B cell (primary cell): ENCODE measurements at places on chromosomes 12 and 14.

DNA sequence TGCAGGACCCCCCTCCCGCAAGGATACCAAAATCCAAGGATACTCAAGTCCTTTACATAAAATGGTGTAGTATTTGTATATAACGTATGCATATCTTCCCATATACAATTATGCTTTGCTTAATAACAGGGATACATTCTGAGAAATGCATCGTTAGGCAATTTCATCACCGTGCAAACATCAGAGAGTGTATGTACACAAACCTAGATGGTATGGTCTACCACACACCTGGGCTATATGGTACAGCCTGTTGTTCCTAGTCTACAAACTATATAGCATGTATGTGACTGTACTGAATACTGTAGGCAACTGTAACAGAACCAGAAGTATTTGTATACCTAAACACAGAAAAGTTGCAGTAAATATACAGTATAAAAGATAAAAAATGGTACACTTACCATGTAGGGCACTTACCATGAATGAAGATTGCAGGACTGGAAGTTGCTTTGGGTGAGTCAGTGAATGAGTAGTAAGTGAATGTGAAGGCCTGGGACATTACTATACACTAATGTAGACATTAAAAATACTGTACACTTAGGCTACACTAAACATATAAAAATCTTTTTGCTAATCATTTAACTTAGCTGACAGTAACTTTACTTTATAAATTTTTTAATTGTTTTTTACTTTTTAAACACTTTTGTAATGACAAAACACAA, 141.1 kb downstream of the SLC41A2 start:
- H3K4me3 ChIP-seq, result no peak overlapping the region
- no peaks in the 10 kb centered on the region for H3K27me3 ChIP-seq
- no peaks in the 10 kb centered on the region for H3K36me3 ChIP-seq
- no peak for DNase-seq

- peaks cover 25% of the 10 kb centered on the region for H3K4me1 ChIP-seq
- H3K27ac ChIP-seq, result peak overlapping the region; percentile 44
- H3K4me3 ChIP-seq, result no peak overlapping the region
- no peak for DNase-seq
These were observed 4.4 kb upstream of the AMIGO2 start for GRCh38 chr12:47084172-47084571.

- H3K27ac ChIP-seq, result no peak overlapping the region
- no peak for DNase-seq
- no peaks in the 10 kb centered on the region for H3K4me1 ChIP-seq
- H3K36me3 ChIP-seq, result no peaks in the 10 kb centered on the region
- H3K4me3 ChIP-seq, result no peak overlapping the region
These were observed 28.7 kb upstream of the SOS2 start for GRCh38 chr14:50260072-50260471.

DNA sequence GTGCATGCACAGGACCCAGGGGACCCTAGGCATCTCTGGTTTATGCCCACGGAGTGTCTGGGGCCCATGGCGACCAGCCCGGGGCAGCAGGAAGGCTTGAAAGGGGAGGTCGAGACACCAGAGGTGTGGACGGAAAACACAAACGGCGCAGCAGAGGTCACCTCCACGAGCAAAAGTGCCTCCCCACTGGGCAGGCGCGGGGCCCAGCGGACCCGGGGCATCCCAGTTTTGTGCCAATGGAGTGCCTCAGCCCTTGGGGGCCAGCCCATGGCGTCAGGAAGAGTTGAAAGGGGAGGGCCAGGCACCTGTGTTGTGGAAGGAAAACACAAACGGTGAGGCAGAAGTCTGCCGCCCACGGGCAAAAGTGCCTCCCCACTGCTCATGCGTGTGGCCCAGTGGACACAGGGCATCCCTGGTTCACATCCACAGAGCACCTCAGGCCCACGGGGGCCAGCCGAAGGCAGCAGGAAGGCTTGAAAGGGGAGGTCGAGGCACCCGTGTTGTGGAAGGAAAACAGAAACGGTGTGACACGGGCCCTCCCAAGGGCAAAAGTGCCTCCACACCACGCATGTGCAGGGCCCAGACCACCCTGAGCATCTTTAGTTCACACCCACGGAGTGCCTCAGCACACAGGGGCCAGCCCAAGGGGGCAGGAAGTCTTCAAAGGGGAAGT, 378.8 kb downstream of the ALG10 start:
- H3K4me1 ChIP-seq, result no peaks in the 10 kb centered on the region
- no peaks in the 10 kb centered on the region for H3K36me3 ChIP-seq
- H3K27ac ChIP-seq, result no peak overlapping the region

DNA sequence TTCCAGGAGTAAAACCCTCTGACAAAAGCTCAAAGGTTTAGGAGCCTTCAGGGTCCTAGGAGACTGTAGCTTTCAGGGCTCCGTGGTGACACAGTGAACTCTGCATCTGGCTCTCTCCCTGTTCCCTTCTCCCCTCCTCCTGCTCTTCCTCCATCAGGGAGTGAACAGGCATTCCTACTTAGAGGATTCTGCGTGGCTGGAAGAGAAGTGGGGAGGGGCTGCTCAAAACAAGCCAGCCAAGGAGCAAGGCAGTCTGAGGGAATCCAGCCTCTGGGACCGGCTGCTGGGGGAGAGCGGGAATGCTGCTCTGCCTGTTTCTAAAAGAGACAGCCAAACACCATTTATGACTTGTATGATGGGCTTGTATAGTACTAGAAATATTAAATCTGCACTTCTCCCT, 49.5 kb downstream of the RBMS2 start:
- no peak overlapping the region for H3K4me3 ChIP-seq
- DNase-seq, result no peak
- no peaks in the 10 kb centered on the region for H3K27me3 ChIP-seq
- no peak overlapping the region for H3K27ac ChIP-seq

DNA sequence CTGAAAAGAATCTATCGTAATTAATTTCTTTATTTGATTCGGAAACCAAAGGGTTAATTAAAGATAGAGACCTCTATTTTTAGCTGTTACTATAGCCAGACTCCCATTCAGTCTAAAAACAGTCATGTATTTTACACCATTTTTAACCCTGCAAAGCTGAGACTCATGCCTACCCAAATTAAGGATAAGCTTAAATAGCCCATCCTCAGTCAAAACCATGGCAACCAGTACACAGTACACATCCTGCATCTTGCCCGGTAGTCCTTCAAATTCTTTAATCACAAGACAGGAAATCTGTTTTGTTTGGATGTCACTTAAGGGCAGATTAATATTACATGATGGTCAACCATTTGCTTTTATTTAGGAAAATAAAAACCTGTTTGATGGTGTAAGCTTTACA, 25.5 kb upstream of the KCNK10 start:
- no peak overlapping the region for H3K4me3 ChIP-seq
- H3K27ac ChIP-seq, result no peak overlapping the region

DNA sequence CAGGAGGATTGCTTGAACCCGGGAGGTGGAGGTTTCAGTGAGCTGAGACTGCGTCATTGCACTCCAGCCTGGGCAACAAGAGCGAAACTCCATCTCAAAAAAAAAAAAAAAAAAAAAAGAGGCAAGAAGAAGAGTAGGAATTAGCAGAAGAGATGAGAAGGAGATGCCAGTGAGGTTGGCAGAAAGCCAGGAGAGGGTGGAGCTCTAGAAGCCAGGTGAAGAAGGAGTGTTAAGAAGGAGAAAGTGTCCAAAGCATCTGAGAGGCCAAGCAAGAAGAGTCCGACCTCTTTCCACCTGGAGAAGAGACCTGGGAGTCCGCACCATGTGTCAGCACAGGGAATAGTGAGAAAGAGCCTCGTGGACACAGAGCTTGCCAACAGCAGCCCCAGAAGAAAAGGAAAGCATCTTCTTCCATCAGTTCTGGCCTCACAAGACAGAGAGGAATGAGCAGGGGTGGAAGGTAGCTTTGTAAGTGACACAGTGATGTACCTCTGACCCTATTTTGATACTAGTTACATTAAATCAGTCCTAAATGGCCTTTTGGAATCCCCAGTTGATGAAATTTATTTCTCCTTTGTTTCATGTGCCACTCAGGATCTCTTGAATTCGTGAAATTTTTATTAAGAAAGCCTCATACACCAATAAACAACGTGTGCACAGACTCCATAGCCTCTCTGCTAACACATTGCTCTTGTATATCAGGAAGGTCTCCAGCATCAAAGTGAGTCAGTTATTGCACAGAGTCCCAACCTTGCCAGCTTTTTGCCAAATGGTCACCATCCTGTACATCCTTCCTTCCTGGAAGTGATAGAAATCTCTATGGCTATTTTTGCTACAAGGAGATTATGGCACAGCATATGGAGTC, 70.6 kb downstream of the SAMD4A start:
- no peaks in the 10 kb centered on the region for H3K27me3 ChIP-seq
- DNase-seq, result no peak
- H3K4me3 ChIP-seq, result no peak overlapping the region
- no peaks in the 10 kb centered on the region for H3K4me1 ChIP-seq
- H3K27ac ChIP-seq, result no peak overlapping the region

GRCh38 chr12:32483499-32483898, 84.1 kb downstream of the FGD4 start:
- H3K27me3 ChIP-seq, result no peaks in the 10 kb centered on the region
- no peaks in the 10 kb centered on the region for H3K36me3 ChIP-seq
- H3K27ac ChIP-seq, result no peak overlapping the region
- peaks cover 35% of the 10 kb centered on the region for H3K4me1 ChIP-seq

GRCh38 chr12:121789233-121789781, 4.2 kb downstream of the RHOF start:
- peak; percentile 82 for DNase-seq
- peak overlapping the region; percentile 46 for H3K4me3 ChIP-seq
- no peaks in the 10 kb centered on the region for H3K27me3 ChIP-seq
- H3K36me3 ChIP-seq, result peaks cover 8% of the 10 kb centered on the region
- peaks cover 73% of the 10 kb centered on the region for H3K4me1 ChIP-seq

DNA sequence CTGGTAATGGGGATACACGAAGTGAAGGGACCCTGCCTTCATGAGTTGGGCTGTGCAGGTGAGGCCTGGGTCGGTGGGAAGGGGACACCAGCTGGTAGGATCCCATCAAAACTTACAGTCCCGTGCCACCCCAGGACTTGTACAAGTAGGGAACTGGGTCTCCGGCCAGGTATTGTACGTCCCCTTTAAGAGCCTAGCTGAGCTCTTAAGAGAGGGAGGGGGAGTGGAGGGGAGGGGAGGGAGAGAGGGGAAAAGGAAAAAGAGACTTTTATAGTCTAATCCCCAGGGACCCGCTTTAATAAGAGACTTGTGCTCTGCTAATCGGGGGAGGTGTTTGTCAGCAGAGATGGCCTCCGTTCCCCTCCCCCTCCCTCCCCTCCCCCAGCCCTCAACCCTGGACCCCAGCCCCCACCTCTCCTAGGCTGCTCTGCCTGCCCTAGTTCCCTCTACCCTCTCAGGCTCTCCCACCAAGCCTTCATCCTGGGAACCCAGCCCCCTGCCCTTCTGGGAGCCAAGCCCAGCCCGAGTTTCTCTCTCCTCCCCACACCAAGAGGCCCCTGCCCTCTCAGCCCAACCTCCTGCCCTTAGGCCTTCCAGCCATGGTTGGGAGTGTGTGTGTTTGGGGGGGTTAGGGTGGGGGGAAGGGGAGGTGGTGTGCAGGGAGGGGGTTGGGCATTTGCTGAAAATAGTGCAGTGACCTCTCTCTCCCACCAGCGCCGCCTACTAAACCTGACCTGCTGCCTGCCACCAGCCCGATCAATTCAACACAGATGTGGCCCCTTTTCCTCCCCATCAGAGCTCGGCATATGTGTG, 2.6 kb downstream of the GDF11 start:
- no peak overlapping the region for H3K27ac ChIP-seq
- peak overlapping the region; percentile 27 for H3K4me3 ChIP-seq
- H3K27me3 ChIP-seq, result no peaks in the 10 kb centered on the region

- H3K4me1 ChIP-seq, result no peaks in the 10 kb centered on the region
- H3K36me3 ChIP-seq, result no peaks in the 10 kb centered on the region
- DNase-seq, result no peak
These were observed 73.2 kb upstream of the EGLN3 start for GRCh38 chr14:34023824-34024767.

DNA sequence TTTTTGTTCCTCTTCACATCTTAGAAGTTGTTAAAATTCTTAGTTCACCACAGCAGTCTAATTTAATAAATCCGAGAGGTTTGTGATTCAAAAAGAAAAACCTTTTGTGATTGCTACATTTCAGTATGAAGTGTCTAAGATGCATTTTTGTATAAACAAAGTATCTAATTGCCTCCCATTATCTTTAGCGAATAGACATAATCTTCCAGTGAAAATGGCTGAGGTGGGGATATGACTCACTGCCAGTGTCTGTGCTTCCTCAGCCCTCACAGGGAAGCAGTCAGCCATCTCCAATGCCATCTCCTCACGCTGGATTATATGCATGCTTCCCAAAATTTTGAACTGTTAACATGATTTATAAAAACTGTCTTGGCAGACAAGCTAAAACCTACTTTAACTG, 7.6 kb downstream of the GCH1 start:
- no peak overlapping the region for H3K27ac ChIP-seq
- no peak overlapping the region for H3K4me3 ChIP-seq
- no peaks in the 10 kb centered on the region for H3K27me3 ChIP-seq
- no peaks in the 10 kb centered on the region for H3K36me3 ChIP-seq
- peaks cover 5% of the 10 kb centered on the region for H3K4me1 ChIP-seq

- no peaks in the 10 kb centered on the region for H3K36me3 ChIP-seq
- no peak overlapping the region for H3K4me3 ChIP-seq
- no peaks in the 10 kb centered on the region for H3K27me3 ChIP-seq
These were observed 57.2 kb downstream of the MVK start for GRCh38 chr12:109630815-109631214.

- peak; percentile 88 for DNase-seq
- no peak overlapping the region for H3K4me3 ChIP-seq
- peaks cover 20% of the 10 kb centered on the region for H3K4me1 ChIP-seq
- H3K27me3 ChIP-seq, result no peaks in the 10 kb centered on the region
- H3K36me3 ChIP-seq, result no peaks in the 10 kb centered on the region
These were observed 28.7 kb downstream of the COX8C start for GRCh38 chr14:93375673-93376156.

DNA sequence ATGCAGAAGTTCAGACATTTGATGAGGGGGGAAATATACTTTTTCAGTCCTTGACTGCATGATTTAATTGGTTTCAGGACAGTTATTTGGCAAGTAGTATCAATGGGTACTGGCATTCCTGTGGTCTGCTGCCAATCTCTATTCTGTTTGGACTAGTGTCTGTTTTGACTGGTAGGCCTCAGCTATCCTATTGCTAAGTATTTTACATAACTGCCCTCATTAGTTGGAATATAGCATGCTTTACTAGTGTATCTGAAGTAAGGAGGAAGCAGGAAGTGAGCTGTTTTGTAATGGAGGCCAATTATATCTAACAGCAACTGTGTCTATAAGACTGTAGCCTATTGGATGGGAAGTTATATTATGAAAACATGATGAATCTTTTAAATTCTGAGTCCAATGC, 104.3 kb downstream of the FLRT2 start:
- no peaks in the 10 kb centered on the region for H3K4me1 ChIP-seq
- H3K27me3 ChIP-seq, result no peaks in the 10 kb centered on the region
- no peak for DNase-seq
- H3K4me3 ChIP-seq, result no peak overlapping the region
